ENCODE measurements at places on chromosomes 3 and 15.

DNA sequence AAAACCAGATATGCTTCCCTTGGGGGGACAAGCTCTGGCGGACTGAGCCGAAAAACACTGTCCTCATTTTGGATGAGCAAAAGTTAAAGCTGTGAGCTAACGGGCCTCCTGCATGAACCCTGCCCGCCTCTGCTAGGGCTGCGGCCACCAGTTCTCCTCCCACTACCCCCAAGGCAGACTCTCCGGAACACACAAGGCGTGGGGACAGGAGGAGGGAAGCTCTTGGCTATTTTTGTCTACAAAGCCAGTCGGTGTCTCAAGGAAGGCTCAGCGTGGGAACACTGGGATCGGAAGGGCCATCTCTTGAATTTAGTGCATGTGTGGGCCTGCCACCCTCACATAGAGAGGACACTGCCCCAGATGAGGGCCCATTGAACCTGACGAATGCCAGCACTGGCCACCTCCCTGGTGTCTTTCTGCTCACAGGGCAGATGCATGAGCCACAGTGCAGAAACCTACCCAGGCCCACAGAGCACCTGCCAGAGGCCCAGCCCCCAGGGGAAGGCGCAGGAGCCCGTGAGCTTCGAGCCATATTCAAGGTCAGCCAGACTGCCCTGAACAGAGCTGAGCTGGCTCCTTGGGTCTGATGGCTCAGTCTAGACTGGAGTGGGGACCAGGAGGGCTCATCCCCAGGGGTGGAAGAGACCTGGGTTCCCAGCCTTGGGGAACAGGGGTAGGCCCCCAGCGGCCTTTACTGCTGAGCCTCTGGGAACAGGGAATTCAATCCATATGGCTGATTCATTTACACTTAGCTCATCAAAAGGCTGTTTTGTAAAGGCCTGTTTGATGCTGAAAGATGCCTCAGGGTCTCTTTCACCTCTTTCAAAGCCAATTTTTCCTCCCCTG lies 38.3 kb downstream of the HCN4 start:
- DNase-seq = no peak

DNA sequence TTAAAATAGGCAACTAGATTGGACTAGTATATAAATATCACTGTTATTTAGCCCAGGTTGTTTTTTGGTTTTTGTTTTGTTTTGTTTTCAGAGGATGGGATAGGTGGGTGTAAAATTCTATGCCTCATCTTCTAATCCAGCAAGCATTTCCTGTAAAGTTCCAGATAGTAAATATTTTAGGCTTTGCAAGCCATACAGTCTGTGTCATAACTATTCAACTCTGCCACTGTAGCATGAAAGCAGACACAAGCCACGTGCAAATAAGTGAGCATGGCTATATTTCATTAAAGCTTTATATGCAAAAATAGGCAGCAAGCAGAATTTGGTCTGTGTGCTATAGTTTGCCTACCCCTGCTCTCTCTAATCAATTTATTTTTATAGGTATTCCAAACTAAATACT lies 657.3 kb upstream of the TGFBR2 start:
- no peak for DNase-seq

- no peak for DNase-seq
These were observed 22.1 kb downstream of the PLOD2 start for GRCh38 chr3:146138902-146139301.

GRCh38 chr15:62085740-62086139 lies 19.0 kb downstream of the C2CD4A start:
- DNase-seq = no peak

DNA sequence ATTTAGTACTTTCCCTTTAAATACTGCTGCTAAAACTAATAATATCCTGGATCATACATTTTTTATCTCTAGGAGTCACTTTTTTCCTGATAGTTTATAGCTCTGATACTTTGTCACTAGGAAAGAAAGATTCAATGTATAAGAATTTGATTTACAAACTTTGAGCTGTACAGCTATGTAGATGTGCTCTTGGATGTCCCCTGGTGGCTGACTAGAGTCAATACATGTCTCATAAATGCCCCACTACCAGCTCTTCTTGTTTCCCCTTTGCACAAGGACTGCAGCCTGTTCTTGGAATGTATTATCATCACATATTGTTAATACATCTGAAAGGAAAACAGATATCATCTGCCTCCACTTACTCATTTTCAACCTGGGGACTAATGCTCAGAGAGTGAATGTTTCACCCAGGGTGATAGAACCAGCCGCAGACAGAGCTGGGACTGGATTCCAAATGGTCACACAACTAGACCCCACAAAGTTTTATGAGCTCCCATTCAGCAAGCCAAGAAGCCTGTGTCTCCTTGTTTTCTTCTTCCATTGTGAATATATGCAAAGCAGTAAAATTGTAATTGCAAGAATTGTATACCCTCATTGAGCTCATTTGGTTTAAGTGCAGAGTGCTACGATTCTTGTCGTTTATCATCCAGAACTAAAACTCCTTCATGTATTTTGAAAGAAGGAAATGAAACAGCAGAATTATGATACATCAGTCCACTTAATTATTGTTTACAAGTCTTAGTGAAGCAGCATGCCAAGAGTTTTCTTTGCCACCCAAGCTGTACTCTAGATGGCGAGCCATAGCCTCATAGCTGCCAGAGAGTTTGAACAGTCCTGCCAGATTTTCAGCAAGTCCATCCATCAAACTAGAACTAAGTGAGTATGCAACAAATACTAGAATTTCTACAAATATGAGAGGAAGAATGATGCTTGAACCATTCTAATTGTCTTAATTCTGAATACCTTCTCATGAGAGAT lies 261.6 kb upstream of the LMCD1 start:
- DNase-seq = peak; percentile 35

- DNase-seq = peak; percentile 33
These were observed 1.1 kb downstream of the CMTM7 start for GRCh38 chr3:32392536-32393302.

DNA sequence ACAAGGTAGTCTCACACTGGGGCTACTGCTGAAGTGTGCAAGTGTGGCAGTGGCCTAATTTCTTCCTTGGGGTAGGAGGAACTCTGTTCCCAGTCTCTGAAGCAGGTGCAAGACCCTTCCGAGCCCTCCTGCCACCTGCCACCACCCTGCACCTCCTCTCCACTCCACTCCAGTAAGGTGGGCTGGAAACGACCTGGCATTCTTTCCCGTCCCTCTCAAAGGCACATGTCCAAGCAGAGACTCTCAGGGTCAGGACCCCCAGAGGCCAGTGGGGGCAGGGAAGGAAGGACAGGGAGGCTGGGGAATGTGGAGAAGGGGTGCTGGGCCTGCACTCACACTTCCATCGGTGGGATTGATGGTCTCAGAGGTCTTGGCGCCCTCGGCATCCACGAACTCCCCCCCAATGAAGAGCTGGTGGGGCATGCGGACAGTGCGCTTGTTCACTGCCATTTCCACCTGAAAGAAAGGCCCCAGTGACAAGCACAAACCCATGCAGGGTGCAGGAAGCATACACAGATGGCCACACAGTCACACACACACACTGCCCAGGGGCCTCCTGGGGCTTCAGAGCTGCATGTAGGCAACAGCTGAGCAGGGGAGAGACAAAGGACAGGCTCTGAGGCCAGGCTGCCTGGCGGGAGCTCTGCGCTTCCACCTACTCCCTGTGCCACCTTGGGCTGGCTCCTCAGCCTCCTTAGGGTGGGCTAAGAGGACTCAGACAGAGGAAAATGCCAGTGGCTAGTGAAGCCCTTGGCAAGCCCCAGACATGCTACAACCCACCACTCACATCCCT lies 43.8 kb downstream of the ALDH1L1 start:
- no peak for DNase-seq

DNA sequence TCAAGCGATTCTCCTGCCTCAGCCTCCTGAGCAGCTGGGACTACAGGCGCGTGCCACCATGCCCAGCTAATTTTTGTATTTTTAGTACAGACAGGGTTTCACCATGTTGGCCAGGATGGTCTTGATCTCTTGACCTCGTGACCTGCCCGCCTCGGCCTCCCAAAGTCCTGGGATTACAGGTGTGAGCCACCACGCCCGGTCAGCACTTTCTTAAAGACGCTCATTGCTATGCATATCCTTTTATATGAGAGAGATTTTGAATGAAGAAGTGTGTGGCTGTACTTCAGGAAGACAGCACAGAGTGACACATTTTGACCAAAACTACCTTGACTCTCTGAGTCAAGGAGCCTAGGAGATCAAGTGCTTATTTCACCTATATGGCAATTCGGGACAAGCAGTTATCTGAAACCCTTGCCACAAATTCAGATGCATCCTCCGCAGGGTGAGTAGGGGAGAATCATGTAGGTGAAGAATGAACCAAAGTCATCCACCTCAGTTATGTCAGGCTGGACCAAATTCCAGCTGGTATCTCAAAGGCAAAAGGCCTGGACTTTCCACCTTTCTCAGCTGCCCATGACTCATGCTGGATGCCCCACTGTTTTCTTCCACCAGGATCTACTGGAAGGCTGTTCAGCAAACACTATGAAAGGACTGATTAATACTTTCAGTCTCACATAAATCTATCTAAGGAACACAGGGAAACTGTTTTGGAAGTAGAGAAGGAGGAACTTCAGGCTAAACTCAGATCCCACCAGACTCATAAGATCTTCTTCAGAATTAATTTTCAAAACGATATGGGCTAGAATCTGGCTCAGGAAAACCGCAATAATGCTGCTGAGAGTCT lies 31.9 kb downstream of the SUSD5 start:
- DNase-seq = no peak

DNA sequence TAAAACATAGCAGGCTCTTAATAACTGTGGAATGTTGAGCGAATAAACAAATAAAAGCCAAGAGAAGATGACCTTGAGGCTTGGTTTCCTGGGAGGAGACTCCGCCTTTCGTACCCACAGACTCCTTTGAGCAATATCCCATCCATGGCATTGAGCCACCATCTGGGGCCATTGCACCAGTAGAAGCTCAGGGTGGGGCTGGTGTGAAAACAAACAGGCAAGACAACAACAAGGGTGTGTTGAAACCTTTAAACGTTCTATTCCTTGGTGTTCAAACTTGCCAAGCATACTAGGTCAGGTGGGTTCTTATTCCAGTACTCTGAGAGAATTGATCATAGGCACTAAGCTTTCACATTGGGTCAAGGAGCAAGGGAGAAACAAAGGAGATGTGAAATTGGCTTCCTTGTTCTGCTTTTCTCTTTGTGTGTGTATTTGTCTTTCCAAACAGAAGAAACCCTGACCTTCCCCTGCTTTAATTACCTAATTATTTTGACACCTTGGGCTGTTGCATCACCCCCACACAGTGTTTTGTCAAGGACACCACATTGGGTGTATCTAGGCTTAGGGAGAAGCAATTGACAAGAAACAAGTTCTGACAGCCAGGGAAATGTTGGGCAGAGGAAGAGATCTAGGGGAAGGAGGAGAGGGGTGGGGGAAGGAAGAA lies 105.1 kb upstream of the BCL6 start:
- no peak for DNase-seq

DNA sequence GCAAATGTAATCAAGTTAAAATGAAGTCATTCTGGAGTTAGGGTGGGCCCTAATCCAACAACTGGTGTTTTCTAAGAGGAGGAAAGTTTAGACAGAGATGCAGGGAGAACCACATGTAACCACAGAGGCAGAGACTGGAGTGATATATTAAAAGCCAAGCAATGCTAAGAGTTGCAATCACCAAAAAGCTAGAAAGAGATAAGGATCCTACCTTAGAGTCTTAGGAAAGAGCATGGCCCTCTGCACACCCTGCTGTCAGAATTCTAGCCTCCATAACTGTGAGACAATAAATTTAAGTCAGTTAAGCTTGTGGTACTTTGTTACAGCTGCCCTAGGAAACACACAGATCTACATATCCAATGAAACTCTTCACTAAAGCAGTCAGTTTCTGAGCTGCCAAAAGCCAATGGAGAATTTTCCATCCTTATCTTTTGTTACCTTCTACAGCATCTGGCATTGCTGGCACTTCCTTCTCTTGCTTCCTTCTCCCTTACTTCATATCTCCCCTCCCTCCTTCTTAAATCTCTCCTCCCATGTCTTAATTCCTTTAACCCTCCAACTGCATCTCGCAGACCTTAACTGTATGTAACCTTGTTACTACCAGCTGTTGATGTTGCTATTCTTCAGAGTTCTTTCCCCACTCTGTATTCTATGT lies 11.2 kb downstream of the DCBLD2 start:
- no peak for DNase-seq

- no peak for DNase-seq
These were observed 1602.1 kb downstream of the SI start for GRCh38 chr3:163476179-163476578.

DNA sequence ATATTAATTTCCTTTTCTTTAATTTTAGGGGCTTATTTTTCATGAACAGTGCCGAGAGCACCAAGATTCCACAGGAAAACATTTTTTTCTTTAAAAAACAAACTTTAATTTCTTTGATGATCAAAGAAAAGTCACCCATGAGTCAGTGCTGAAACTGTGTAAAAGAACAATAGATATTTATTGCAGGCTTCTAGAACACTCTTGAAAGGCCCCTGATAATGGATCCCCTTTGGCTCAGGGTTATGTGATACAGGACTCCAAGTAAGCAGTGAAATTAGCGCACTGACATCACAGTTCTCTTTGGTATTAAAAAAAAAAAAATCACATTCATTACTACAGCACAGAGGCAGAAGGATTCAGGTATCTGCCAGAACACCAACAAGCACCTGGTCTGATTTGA lies 66.1 kb upstream of the MYZAP start:
- no peak for DNase-seq

- no peak for DNase-seq
These were observed 364.4 kb upstream of the ARHGEF26 start for GRCh38 chr3:153756816-153757215.

DNA sequence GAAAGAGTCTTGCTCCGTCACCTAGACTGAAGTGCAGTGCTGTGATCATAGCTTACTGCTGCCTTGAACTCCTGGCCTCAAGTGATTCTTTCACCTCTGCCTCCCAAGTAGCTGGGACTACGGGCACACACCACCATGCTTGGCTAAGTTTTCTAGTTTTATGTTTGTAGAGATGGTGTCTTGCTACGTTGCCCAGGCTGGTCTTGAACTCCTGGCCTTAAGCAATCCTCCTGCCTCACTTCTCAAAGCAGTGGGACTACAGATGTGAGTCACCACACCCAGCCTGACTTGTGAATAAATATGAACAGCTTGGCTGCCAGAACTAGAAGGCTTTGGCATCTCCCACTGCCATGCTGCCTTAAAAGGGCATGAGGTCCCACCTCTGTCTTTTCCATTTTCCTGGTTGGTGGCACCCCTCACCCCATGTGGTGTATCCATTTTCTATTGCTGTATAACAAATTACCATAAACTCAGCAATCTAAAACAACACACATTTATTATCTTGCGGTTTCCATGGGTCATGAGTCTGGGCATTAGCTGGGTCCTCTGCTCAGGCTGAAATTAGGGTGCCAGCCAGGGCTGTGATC lies 44.3 kb downstream of the PTPRG start:
- DNase-seq = no peak

DNA sequence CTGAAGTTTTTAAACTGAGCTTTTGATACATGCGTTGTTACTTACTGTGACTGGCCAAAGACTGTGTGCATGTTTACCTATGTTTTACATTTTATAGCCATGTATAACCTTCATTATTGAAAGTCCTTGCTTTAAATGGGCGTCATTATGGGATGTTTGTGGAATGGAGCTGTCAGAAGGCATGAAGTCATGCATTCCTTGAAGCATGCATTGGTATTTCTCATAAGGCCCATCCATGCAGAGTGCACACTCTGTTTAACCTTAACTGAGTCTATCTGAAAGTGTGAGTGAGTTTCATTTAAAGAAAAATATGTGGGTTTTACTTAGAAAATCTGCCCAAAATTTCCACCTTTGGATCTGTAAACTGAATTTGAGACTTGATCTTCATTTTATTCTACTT lies 51.1 kb downstream of the PSMD6 start:
- no peak for DNase-seq
